HS-27A (cell line): ENCODE measurements at places on chromosomes 3 and 15.
A peak's percentile ranks its signal among the peaks of the same experiment; 100 is the strongest.

DNA sequence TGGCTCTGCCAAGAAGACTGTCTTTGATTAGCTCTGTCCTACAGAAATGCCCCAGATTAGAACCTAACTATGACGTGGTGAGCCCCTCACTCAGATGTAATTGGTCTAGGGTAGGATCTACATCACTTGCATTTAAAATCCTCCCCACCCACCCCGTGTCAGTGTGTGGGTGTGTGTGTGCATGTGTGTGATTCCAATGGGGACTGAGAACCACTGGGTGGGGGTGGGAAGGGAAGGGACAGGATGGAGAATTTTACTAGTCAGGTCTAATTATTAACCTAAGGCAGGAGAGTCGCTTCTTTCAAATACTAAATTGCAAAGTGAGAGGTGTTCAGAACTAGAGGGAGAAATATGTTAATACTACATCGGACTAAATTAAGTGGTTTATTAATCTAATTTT lies 91.7 kb downstream of the TBL1XR1 start:
- no peak for DNase-seq

DNA sequence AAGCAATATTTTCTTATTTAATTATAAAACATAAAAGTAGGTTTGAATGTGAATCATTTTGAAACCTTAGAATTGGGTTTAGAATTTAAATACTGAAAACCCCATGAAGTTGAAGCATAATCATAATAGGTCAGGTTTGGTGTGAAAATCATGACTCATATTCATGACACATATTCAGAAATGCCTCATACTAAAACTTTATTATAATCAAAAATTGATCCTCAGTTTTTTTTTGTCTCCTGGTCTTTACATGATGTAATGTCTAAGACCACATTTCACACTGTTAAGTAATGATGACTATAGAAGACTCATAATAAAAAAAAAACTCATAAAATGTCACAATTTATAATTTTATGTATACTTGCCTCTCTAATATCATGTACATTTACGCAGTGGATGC lies 190.4 kb downstream of the FOXP1 start:
- DNase-seq, result no peak

DNA sequence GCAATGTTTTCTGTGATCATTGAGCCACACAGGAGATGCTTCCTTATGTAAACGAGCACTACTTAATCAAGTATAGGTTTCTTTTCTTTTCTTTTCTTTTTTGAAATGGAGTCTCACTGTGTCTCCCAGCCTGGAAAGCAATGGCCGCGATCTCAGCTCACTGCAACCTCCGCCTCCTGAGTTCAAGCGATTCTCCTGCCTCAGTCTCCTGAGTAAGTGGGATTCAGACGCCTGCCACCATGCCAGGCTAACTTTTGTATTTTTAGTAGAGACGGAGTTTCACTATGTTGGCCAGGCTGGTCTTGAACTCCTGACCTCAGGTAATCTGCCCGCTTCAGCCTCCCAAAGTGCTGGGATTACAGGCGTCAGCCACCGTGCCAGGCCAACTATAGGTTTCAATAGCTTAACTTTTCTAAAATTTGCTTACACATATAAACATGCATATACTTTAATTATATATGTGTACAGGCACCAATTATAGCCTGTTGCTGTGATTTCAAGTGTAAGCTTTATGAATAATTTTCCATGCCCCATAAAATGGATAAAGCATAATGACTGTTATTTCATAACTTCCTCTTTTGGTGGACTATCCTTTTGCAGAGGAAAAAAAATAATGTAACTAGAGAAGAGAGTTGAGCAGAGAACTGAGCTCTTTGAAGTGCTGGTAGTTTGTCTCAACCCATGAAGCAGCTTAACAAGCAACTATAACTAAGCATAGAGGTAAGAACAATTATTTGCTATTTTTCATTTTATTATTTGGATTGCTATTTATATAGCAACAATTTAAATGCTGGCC lies 24.8 kb upstream of the MBNL1 start:
- DNase-seq, result no peak

GRCh38 chr3:79954756-79955155 lies 187.0 kb upstream of the ROBO1 start:
- no peak for DNase-seq

DNA sequence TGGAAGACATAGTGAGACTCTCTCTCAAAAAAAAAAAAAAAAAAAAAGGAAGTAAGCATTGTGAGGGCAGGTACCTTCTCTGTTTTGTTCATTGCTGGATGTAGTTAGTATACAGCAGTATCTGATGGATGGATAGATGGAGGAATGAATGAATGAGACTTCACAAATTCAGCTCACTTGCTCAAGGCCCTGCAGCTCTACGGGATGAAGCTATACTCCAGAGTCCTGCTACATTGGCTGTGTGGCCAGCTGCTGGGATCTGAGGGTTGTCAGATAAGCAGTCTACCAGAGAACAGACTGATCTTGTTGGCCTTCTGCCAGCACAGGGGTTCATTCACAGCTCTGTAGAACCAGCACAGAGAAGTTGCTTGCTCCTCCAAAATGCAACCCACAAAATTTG lies 35.0 kb downstream of the MLH1 start:
- no peak for DNase-seq

DNA sequence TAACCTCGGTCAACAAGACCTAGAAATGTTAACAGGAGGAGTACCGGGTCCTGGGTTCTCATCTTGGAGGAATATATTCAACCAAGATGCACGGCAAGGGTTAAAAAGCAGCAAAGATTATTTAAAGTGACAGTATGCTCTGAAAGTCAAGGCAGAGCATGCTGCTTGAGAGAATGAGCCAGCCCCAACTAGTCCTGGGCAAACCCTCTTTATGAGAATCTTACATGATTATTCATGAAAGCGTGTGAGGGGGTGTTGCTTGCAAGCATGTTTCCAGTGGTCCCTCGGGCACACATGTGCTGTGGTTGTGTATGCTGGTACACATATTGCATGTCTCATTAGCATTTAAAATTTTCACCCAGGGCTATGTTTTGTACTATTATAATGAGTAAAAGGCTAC lies 1445.6 kb downstream of the SI start:
- DNase-seq, result no peak

DNA sequence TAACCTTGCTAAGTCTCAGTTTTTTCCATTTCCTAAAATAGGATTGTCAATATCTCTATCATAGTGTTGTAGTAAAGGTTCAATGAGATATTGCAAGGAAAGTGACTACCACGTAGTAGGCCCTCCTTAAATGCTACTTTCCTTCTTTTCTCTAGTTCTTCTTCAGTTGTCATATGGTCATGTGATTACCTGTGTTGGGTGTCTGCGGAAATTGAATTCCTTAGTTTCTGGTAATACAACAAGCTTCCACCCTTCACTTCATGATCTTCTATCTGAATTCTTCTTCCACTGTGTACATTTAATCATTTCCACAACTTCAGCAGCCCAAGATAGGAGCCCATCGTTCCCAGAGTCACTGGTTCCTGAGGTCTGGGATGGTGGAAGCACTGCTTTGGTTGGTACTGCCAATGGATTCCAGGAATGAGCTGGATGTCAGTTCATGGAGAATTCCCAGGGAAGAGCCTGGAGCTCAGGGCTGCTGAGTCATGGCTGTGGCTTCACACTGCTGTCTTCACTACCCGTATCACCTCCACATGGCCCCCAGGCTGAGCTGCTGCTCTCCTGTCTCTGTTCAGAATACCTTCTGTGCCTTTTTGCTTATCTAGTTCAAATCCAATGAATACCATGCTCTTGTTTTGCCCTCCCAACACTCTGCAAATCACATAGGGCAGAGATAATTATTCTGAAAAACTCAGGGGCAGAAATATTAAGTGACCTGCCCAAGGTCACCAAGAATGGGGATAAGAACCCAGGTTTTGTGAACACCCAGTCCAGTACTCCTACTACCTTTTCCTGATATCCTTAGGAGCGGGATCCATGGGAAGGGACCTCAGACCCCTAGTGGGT lies 98.6 kb downstream of the RPL39L start:
- no peak for DNase-seq

DNA sequence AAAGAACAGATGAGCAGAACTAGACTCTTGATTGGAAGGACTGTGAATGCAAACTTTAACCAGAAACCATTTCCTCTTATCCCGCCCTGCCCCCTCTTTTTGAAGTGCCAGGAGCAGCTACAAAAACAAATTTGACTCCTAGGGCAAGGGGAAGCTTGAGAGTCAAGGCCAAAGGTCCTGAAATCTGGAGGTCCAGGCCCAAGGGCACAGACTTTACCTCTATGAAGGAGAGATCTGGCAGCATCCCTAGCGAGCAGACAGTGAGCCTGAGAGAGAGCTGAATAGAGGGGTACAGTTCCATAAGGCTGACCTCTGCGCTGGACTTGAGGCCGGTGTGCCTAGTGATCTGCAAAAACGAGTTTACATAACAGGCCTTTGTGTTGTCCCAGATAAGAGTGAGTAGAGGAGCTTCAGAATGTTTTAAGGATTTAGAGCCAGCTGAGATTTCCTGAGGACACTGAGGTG lies 5.1 kb downstream of the RAB43 start:
- DNase-seq, result no peak

DNA sequence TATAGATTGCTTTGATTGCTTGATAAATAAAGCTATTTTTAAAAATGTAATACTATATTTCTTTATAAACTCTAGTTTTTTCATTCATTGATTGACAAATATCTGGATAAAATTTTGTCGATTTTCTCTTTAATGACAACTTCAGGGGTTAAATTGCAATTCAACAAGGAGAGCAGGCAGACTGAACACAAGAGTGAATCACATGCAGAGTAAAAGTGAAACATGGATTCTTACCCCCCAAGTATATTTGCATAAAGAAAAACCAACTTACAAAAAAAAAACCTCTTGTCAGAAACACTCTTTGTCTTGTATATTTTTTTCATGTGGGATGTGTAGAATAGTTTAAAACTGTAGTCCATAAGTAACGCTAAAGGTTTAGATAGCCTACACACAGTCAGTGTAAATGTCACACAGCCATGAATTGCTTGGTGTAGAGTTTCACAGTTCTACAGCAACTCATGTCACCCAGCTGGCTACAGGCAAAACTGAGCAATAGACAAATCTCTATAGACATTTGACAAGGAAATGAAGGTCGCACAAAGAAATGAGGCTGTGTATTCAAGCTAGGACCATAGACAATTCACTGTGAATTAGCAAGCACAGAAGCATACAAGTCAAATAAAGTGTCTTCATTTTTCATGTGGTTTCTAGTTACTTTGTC lies 141.6 kb downstream of the THRB start:
- no peak for DNase-seq

GRCh38 chr15:64455961-64456371 lies 4.4 kb upstream of the ZNF609 start:
- DNase-seq, result no peak

DNA sequence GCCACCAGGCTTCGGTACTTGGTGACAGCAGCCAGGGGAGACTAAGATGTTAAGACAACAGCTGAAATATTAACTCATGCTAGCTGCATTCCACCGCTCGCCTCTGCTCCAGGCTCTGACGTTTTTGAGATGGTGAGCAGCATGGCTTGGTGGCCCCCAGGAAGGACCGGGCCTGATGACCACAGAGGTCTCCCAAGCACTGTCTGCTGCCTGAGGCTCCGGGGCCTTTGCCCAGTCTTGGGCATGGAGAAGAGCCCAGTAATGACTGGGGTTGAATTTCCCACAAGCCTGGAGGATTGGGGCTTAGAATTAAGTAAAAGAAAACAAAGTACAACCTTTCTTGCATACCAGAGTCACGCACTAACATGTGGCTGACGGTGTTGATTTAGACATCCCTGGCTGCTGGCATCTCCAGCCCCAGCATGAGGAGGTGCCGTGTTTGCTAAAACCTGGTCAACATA lies 243.6 kb upstream of the LYSMD4 start:
- no peak for DNase-seq

- DNase-seq, result no peak
These were observed 4.6 kb downstream of the ALAS1 start for GRCh38 chr3:52202384-52203077.

DNA sequence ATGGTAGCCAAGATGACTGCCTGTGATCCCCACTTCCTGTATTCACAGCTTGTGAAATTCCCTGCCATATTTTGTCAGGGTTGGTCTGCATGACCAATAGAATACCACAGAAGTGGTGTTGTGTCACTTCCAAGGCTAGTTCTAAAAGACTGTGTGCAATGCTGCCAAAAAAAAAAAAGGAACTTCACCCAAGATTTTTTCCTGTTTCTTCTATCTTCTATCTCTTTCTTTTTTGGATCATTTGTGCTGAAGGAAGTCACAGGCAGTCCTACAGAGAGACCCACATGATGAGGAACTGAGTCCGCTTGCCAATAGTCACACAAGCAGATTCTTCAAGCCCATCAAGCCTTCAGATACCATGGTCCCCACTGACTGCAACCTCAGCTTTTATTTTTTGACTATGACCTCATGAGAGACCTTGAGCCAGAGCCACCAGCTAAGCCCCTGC lies 18.1 kb upstream of the RAF1 start:
- DNase-seq, result no peak

- DNase-seq, result no peak
These were observed 6.6 kb downstream of the TMEM212 start for GRCh38 chr3:171849617-171850319.

GRCh38 chr3:146589899-146590508 lies 15.1 kb downstream of the PLSCR5 start:
- peak; percentile 24 for DNase-seq

GRCh38 chr3:180694321-180694720 lies 15.0 kb upstream of the CCDC39 start:
- DNase-seq, result no peak
